ENCODE measurements at places on chromosomes 2 and 18.
A peak's percentile ranks its signal among the peaks of the same experiment; 100 is the strongest.

- DNase-seq, result no peak
These were observed 12.8 kb upstream of the PPM1B start for GRCh38 chr2:44155666-44156446.

DNA sequence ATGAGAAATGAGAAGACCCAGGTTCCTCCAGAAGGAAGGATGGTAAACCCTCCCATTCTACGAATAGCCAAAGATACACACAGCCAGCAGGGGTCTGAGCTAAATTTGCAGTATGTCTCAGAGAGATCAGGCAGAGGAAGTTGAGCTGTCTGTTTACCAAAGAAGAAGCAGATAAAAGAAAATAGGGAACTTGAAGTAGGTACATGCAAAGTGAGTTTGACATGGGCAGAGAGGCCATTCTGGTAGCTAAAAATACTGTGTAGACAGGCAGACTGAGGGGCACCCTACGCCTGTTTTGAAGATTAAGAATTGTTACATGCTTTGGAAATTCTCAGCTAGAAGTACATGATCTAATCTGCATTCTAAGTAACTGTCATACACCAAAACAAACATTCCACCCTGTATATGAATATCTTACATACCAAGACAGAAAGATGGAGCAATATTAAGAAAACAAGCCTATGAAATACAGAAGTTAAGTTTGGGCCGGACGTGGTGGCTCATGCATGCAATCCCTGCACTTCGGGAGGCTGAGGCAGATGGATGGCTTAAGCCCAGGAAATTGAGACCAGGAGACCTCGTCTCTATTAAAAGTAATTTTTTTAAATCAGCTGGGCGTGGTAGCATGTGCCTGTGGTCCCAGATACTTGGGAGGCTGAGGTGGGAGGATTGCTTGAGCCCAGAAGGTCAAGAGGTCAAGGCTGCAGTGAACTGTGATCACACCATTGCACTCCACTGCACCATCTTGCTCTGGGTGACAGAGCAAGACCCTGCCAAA is 157.9 kb downstream of the ANKRD44 start:
- no peak for DNase-seq

- DNase-seq, result no peak
These were observed 62.0 kb upstream of the NFU1 start for GRCh38 chr2:69499242-69499641.

DNA sequence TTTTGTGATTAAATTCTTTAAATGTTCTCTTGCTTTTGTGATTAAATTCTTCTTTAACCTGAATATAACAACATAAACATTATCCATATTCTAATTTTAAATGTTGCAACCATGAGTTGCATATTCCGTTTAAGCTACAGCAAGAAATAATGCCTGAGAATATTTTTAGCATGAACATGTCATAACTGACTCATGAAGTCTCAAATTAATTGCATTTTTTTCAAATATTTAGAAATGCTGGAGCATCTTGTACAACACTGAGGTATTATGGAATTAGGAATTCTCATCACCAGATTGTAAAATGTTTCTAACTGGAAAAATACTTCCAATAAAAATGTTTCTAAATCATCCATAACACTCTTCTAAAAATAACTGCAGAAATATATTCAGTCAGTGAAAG is 14.7 kb downstream of the ROCK2 start:
- DNase-seq, result no peak

GRCh38 chr2:16288371-16289112 is 348.2 kb downstream of the MYCN start:
- no peak for DNase-seq

GRCh38 chr2:221896505-221897151 is 324.5 kb upstream of the EPHA4 start:
- DNase-seq, result no peak

DNA sequence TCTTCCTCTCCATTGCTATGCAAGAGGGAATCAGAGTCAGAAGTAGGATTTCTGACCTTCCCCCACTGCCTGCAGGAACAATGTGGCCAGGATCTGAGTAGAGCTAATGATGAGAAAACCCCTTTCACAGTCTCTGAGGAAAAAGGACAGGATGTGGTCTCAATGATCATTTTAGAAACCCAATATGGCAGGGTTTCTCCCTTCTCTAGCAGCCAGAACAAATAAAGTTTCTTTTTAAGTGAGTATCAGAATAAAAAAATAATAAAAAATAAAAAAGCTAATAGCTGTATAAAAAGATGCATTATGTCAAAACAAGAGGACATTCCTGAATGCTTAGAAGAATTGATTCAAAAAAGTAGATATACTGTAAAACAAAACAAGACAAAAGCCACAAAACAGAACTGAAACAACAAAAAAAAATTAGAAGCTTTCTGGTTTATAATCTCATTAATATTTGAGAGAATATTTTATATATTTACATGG is 1124.9 kb upstream of the ZEB2 start:
- no peak for DNase-seq

DNA sequence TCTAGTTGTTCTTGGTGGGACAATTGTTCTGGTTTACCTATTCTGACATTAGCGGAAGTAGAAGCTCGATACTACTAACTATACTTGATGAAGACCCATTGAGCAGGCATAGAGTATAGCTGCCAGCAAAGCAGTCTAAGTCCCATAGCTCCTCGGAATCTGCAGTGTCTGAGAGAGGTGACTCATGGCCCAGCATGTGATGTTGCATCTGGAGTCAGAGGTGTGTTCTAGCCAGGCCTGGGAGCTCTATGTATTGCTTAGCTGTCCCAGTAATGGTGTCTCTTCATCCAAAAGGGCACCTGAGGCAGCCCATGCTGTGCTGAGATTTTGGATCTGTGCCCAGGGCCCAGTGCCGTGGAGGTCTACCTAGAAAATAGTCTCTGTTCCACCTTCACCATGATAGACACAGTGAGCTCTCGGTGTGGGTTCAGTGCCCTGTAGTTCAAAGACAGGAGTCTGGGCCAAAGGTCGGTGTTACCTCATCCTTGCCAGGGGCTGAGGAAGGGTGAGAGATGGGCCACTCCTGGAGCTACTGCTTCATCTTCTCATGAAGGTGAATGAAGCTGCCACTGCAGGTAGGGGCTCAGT is 47.3 kb downstream of the MEX3C start:
- peak; percentile 25 for DNase-seq

DNA sequence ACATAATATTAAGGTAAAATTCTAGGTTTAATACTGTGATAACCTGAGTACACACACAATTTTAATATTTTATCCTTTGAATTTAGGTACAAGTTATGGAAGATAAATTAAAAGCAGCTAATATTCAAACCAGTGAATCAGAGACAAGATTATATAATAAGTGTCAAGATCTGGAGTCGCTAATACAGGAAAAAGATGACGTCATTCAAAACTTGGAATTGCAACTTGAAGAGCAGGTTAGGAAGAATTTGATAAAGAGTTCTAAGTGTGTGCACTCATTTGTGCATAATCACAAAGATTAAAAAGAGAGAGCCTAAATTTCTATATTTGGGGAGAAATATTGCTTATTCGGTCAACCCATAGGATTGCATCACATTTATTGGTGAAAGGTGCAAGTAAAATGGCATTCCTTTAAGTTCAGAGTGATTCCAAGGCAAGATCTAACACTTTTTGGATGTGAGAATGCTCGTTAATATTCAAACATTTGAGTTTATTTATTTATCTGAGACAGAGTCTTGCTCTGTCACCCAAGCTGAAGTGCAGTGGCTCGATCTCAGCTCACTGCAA is 16.3 kb upstream of the C1GALT1C1L start:
- no peak for DNase-seq

- no peak for DNase-seq
These were observed 38.7 kb upstream of the CREB1 start for GRCh38 chr2:207491086-207491485.

DNA sequence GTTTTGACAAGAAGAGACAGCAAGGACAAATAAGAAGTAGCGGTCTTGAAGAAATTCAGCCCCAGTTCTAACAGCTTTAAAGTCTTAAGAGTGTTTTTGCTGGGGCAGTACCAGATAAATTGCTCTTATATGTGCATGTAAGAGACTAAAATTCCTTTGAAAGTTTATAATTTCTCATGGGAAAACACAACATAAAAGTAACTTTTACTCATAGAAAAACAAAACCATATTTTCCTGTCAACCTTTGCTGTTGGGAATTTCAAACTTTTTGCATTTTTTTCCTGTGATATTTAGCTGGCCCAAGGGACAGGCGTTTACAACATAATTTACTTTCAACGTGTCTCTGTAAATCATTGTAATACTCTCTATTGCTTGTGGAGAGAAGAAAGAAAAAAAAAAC is 767.8 kb upstream of the ZEB2 start:
- no peak for DNase-seq

GRCh38 chr2:19911808-19912509 is 10.2 kb upstream of the TTC32 start:
- peak; percentile 99 for DNase-seq

DNA sequence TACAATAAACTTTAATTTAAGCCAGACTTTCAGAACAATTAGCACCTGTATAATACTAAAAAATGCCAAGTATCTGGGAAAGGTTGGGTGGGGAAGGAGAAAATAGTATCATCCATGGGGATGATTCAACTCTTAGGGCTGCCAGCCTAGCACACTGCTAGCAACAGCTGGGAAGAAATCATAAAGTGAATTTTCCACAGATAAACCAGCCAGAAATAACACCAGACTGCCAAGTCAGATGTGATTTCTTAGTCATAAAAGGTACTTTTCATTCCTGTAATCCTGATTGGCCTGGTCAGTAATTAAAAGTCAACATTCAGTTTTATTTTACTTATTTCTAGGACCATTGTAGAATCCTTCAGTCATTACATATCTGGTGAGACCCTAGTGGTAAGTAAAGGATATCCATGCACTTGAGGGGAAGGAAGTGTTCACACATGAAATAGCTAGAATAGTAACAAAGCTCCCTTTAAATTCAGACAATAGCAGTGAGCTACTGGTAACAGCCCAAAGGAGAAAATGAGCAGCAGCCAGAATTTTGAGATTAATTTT is 59.4 kb downstream of the LIMS1 start:
- peak; percentile 75 for DNase-seq

DNA sequence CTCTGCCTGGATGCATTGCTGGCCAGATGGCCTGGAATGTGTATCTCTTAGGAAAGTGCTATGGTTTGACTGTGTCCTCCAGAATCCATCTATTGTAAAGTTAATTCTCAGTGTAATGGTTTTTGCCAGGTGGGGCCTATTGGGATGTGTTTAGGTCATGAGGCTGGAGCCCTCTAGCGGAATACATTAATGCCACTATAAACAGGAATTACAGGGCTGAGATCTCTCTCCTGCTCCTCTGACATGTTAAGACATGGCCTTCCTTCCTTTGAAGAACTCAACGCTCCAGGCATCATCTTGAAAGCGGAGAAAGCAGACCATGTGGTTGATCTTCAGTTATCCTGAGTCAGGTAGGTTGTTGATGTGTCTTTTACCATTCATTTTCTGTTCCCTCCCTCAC is 276.4 kb downstream of the RPIA start:
- no peak for DNase-seq

- no peak for DNase-seq
These were observed 16.6 kb downstream of the LAPTM4A start for GRCh38 chr2:20034821-20035220.

DNA sequence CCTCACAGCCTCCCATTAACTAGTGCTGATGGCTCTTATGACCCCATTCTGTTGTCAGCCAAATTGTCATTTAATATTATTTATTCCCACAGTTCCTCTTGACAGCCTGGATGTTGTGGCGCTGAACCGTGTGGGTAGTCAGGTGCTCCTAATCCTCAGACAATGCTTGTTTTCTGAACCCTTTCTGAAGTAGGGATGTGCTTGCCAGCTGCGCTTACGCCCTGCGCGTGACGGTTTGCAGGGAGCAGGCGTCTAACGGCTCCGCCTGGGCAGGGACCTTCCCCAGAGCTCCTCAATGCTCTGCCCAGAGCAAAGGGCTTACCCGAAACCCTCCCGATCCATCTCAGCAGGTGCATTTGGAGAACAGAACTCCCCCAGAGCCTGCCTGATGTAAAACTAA is 358.2 kb upstream of the MYT1L start:
- no peak for DNase-seq

DNA sequence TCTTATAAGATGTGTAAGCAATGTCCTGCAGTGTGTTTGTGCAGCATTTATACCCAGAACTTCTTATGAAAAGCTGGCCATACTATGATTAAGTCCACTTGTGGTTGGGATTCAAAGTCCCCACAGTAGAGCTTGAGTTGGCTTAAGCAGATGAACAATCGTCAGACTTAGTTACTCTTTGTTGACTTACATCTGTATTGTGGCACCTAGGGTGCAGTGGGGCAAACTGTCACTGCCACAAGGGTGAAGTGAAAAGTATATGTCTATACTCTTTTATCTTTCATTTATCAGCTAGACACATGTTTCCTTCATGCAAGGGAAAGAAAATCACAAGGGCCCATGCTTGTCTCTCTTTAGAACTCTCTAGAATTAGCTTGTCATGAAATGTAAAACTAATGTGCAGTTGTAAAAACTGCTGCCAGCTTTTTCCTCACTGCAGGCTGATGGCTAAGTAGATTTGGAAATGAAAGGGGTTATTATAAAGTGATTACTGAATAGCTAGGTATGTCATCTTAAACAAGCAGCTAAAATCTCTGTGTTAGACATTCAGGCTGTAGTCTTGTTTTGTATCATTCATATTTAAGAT is 474.5 kb downstream of the PTPRM start:
- no peak for DNase-seq

DNA sequence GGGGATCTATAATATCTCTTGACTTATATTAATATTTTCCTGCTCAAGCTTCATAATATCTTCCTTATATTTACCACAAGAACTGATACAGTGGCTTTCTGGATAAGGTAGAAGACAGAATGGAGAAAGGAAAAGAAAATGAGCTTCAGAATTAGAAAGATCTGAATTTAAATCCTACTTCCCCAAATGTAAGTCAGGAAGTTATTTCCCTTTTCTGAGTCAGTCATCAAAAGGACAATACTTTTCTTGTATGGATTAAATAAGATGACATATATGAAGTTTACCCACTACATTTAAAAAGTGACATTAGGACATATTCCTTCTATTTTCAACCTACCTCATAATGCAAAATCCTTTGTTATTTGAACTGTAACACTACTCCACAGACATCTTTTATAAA is 19.0 kb downstream of the KRCC1 start:
- DNase-seq, result no peak

DNA sequence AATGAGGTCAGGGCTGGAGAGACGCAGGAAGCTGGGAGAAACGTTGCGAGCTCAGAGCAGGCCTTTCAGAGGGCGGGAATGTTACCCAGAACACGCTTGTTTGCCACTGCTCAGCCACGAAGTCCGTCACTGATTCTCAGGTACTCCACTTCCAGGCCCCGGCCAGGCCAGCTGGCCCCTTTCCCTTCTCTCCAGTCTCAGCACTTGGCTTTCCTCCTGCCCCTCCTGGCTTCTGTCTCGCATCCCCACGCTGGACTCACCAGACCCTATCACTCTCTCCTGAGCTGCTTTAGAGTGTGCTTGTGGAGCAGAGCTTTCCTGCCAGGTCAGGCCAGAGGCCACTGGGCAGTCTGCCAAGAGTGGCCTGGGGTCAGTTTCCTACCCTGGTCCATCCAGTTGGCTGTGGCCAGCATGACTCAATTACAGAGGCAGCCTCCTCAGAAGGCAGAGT is 151.4 kb downstream of the TWIST2 start:
- DNase-seq, result no peak

DNA sequence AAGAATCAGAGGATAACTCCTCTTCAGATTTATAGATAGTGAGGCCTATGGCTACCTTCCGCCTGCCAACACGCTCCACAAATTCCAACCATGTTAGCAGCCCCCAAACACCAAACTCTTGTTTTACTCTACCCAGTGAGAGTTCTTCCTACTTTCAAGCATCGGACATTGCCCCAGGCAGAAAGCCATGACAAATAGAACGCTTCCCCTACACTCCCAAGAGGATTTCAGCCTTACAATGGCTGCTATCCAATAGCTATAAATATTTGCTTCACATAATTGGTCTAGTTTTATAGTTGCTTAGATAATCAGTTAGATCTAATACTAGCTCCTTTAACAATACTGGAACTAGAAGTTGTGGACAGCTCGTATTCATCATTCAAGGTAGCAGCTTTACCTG is 503.4 kb upstream of the VRK2 start:
- DNase-seq, result no peak

Data from Caki2 (cell line).